ENCODE measurements at places on chromosomes 12 and 14.

- DNase-seq, result no peak
Observed at GRCh38 chr14:89128311-89129026, 288.6 kb downstream of the FOXN3 start.

- DNase-seq, result peak; percentile 27
Observed at GRCh38 chr12:116693286-116694227, 44.3 kb downstream of the SPRING1 start.

- DNase-seq, result peak; percentile 4
Observed at GRCh38 chr12:20269337-20270067, 98.8 kb upstream of the PDE3A start.

- peak; percentile 39 for DNase-seq
Observed at GRCh38 chr12:115761784-115762183, 515.7 kb downstream of the MED13L start.

DNA sequence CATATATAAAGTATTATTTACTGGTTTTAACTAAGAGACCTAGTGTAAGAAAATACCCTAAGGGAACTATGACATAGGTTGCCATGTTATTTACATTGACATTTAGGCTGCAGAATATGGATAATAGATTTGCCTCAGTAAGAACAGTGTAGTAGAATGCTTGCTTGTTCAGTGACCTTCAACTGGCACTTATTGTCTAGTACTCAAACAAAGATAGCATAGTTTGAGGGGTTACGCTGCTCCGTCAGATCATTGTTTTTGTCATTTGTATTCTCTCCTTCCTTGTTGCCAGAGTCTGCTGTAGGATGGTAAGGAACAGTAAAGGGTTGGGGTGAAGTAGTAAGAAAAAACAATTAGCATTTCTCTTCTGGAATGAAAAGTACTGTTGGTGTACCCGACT lies 33.2 kb downstream of the TOGARAM1 start:
- DNase-seq, result no peak

DNA sequence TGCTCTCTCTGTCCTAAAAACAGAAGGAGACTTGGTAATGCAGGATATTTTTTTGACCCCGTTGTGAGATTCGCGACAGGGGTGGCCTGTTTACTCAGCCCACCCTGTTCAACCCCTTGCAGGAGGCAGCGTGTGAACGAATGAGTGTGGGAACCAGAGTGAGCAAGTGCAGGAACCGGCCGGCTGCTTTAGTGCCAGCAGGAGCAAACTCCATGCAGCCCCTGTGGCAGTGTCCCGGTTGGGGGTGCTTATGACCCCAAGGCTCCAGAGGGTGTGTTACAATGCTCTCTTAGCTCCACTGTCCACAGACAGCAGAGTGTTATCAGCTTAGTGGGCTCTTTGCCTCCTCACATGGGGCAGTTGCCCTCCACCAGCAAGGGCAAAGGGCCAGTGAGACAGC lies 225.2 kb downstream of the ETNK1 start:
- no peak for DNase-seq

- peak; percentile 95 for DNase-seq
Observed at GRCh38 chr12:569803-570434, 93.3 kb downstream of the NINJ2 start.

GRCh38 chr12:28027328-28027727 lies 54.8 kb upstream of the PTHLH start:
- DNase-seq, result no peak

DNA sequence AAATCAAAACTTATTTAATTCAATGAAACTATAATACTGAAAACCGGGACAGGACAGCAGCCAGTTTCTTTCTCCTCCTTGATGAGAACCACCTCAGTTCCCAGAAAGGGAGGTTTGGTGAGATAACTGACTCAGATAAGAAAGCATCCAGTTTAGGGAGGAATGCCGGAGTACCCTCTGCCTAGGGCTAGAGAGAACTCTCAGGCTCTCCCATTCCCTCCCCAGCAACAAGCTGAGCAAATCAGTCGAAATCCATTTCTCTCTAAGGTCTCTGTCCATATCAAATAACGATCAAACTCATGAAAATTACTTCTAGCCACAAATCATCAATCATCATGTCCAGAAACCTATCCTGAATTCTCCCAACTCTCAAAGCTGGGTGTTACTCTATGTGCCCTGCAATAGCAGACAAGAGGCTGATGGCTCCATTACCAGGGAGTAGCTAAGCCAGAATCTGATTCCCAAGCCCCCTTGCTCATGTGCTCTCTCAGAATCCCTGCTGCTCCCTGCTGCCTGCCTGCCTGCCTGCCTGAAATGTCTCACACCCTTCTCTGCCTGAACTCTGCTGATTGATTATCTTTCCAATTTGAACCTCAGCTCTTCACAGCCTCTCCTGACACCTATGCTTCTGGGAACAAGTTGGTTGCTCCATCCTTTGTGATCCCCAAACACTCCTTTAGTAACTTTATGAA lies 49.4 kb downstream of the SLC25A47 start:
- no peak for DNase-seq

GRCh38 chr12:82040987-82041743 lies 282.0 kb upstream of the PPFIA2 start:
- no peak for DNase-seq

GRCh38 chr12:46219877-46220655 lies 48.8 kb downstream of the SLC38A1 start:
- DNase-seq, result no peak

GRCh38 chr14:71714225-71714624 lies 218.0 kb upstream of the RGS6 start:
- no peak for DNase-seq

GRCh38 chr12:93113317-93114006 lies 184.4 kb upstream of the EEA1 start:
- DNase-seq, result no peak

DNA sequence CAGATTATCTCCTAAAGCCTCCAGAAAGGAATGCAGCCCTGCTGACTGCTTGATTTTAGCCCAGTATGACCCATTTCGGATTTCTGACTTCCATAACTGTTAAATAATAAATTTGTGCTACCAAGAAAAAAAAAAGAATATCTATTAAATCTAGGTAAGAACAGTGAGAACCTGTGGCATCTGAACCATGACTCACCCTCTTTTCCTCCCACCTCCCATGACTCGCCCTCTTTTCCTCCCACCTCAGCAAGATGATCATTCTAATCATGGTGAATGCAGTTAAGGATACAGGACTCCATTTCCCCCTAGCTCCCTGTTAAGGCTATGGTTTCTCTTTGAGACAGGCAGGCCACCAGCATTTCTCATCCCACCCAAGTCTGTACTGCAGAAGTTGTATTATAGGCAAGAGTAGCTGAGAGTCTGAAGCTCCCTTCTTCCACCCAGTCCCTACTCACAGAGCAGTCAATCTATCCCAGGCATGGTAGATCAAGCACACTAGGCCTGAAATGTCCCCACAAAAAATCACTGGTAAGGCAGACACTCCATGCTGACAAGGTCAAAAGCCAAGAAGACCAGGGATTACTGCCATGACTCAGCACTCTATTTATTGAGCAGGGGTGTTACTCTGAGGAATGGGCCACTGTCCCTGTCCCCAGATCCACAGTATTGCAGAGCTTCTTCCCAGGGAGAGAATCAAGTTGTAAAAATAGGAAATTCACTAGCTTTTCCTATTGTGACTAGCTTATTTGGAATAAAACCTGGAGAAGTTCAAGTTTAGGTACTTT lies 188.9 kb downstream of the ADAMTS20 start:
- no peak for DNase-seq

DNA sequence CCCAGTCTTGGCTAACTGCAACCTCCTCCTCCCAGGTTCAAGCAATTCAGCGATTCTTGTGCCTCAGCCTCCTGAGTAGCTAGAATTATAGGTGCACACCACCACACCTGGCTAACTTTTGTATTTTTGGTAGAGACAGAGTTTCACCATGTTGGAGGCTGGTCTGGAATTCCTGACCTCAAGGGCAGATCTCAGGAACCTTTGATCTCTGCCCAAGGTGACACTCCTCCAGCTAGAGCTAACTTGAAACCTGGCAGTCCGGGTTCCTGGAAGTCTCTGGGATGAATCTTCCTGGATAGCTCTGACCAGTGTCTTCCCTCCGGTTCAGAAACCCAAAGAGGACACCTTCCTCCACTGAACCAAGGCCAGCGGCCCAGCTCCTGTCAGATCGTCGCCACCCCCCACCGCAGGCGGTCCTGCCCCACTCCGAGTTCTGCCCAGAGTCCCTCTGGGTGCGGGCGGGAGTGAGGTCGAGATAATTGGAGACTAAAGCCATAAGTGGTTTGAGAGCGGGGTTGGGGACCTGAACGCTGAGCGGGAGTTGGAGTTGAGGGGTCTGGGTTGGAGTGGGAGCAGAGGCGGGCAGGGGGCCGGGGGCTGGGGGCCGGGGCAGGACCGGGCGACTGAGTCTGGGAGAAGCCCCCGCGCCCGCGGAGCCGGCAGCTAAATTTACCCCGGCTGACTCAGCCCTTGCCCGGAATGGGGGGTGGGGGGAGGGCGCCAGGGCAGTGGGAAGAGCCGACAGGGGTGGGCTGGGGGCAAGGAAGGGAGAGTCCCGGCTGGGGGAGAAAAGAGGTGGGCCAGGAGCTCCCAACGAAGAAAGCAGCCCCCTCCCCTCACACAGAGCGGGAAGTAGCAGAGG lies 4.7 kb downstream of the DDN start:
- DNase-seq, result no peak

DNA sequence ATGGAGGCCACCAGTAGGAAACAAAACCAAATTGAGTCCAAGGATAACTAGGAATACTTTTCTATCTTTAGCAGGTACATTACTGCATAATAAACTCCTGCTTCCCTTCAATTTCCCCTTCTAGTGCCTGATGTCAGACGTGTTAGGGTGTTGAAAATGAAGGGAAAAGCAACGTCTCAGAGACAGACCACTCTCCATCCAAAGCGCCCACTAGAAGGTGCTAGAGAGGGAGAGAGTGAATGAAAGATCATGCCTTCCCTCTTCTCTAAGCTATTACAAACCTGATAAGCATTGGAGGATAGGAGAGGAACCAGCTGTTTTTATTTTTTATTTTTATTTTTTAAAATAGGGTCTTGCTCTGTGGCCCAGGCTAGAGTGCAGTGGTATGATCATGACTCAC lies 64.1 kb downstream of the ZNF641 start:
- peak; percentile 16 for DNase-seq

- no peak for DNase-seq
Observed at GRCh38 chr14:43204816-43205215, 1302.3 kb downstream of the FSCB start.

- peak; percentile 11 for DNase-seq
Observed at GRCh38 chr12:87687362-87687761, 341.8 kb downstream of the C12orf50 start.

DNA sequence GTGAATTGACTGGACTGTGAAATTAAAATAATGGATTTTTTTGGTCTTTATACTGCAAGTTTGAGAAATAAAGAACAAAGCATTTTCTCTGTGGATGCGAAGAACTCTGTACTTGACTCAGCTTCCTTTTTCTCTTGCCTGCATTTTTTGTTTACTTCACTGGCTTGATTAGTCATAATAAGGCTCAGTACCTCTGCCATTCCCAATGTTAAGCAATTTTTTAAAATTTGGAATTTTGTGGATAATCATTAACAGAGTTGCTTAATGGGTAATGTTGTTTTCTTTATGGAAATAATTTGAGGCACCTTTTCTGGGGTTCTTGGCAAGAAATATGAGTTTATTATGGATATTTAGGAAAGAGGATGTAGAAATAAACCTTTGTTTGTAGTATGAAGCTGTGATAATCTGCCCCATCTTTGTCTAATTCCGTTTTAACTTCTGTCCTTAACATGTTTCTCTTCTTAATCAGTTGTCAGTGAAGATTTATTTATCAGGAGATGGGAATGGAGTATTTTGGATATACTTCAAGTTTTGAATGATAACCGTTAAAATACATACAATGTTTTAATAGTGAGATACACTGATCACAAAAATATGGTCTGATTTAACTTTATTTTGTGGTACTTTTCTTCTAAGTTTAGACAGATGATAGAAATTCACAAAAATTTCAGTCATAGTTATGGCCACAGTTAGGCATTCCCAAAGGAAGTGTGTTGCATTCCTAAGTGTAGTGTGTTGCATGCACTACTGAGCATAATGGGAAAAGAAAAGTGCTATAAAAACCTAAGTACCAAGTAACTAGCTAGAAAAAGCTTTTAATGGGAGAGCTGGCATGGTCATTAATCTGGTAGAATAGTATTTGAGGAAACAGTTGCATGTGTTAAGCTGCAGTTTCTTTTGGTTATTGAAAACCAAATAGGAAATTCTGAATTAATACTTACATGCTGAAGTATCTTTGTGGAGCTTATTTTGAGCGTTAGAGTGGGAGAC lies 27.7 kb downstream of the WNK1 start:
- DNase-seq, result no peak

GRCh38 chr12:130937063-130937462 lies 16.6 kb upstream of the ADGRD1 start:
- no peak for DNase-seq

DNA sequence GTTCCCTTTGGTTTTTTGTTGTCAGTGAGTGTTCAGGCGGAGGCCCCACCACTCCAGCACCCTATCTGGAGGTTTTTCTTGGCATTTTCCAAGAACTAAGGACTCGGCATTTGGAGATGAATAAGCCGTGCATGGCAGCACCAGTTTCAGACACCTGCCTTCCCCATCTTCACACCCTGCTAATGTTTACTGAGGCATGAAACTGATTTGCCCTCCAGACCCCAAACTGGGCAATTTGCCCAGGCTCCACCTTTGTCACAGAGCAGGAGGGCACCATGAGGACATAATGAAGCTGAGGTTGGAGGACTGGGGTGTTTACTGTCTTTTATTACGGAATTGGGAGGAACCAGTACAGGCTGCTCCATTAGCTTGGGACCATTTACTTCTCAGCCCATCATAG lies 113.4 kb downstream of the LGMN start:
- DNase-seq, result no peak

DNA sequence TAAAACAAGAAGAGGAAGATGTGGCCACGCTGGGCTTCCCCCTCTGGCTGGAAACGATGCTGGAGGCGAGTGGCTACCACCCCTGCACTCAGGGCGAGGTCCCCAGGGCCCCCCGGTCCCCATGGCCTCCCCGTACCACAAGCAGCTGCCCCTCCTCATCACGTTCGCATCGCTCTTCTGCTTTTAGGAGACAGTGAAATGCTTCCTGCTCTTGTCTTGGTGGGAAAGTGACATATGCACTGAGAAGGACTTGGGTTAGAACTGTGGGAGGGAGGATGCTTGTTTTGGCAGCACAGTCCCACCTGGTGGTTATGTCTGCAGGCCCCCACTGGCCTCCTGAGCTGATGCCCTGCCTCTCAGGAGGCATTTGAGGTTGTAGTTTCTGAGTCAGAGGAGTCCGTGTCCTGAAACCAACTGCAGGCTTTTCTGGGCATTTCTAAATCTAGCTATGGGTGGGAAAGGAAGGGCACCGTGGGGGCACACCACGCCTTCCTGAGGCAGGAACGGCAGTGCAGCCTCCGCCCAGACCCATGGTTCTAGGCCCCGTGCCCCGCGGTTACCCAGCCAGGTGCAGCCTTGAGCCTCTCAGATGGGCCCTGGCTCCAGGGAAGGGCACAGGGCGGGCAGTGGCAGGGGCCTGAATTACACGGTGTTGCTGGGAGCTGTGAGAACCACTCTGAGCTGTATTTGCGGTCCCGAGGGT lies 139.3 kb downstream of the ADGRD1 start:
- DNase-seq, result no peak

GRCh38 chr14:105021656-105022275 lies 883 bp upstream of the CDCA4 start:
- DNase-seq, result peak; percentile 73

GRCh38 chr12:29763301-29763683 lies 20.4 kb downstream of the TMTC1 start:
- no peak for DNase-seq

GRCh38 chr12:1799882-1800400 lies 20.4 kb upstream of the LRTM2 start:
- no peak for DNase-seq

GRCh38 chr12:131211340-131211938 lies 257.7 kb downstream of the ADGRD1 start:
- DNase-seq, result no peak

- no peak for DNase-seq
Observed at GRCh38 chr14:63214417-63215196, 10.4 kb downstream of the RHOJ start.
